ENCODE measurements at places on chromosomes 2 and 18.

- no peak for DNase-seq
These were observed 343.9 kb upstream of the ACVR2A start for GRCh38 chr2:147500819-147501395.

DNA sequence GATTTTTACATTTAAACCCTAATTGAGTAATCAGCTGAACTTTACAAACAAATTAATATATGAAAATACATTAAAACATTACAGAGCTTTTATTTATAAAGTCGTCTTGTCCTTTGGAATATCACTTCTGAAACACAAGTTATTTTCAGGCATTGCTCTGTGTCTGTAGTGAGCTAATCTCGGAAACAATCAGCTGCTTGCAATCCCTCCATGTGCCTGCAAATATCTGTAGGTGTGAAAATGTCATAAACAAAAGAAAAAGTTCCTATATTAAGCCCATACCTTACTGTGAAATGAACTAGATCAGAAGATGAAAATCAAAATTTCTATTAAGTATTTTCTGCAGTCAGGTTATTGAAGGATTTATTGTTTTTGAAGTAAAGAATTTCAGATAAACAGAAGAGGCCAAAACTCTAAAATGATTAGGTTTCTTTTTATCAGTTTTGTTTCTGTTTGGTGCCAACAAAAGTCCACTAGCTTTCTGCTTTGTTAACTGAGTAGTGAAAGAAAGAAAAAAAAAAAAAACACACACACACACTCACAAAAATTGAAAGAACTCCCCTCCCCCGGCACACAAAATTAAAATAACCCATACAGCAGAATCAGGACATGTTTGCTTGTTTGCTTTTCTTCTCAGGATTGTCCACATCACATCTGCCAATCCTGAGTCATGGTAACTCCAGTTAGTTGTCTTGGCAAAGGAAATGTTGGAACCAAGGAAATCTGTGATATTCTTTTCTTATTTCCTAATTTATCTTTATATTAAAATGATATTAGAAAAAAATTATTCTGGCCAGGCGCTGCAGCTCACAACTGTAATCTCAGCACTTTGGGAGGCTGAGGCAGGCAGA lies 627.0 kb upstream of the SLC39A10 start:
- no peak for DNase-seq

GRCh38 chr2:199602271-199602895 lies 144.6 kb upstream of the SATB2 start:
- peak; percentile 34 for DNase-seq

- DNase-seq = peak; percentile 72
These were observed 117.5 kb upstream of the CRIM1 start for GRCh38 chr2:36238106-36238505.

DNA sequence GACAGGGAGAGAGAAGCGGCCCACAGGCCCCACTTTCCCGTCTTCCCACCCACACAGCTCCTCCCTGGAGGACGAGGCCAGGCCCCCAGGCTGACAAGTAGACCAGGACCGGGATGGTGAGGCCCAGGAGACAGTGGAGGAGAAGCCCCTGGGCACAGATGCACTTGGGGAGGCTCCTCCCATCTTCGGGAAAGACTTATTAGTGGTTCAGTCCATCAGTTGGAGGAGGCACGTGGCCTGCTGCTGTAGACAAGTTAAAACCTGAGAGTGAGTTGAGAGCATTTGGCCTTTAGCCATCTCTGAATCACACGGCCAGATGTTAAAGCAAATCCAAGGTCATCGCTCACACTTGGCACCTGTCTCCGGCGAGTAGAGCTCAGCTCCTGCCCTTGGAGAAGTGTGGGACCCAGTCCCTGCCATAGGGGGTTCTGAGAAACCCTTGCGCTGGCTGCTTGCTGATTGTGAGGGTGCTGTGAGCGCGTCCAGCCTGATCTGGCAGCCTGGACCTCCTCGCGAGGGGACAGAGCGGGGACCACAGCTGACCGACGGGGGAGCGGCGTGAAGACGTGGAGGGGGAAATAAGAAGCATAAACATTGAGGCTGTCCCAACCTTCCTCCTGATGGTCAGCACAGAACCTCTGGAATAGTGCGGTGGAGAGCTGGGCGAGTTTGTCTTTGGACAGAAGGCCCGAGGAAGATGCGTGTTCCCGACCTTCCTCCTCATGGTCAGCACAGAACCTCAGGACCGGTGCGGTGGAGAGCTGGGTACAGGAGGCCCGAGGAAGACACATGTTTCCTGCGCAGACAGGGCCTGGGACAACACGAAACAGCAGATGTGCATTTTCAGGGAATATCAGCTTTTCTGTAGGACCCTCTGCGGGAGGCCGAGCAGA lies 24.7 kb upstream of the ALLC start:
- DNase-seq = peak; percentile 12

- DNase-seq = no peak
These were observed 84.7 kb downstream of the TNFRSF11A start for GRCh38 chr18:62409821-62410220.

GRCh38 chr2:44351088-44351487 lies 10.2 kb downstream of the PREPL start:
- DNase-seq = peak; percentile 89

DNA sequence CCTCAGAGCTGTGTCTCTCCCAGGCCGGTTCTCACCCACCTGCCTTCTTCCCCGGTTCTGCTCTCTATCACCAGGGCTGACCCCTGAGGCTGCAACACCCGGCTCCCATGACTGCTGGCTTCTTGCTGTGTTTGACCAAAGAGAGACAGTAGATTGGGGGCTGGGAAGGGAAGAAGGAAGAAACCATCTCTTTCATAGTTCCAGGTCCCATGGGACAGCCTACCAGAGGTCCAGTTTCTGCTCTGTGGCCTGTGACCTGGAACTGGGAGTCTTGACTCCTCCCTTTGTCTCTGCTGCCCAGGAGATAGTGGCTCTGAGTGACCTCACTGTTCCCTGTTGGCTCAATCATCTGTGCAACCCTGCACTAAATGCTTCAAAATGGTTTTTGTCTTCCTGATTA lies 38.1 kb downstream of the ALPK2 start:
- DNase-seq = no peak

- DNase-seq = no peak
These were observed 719.7 kb upstream of the ID2 start for GRCh38 chr2:7962161-7962560.

DNA sequence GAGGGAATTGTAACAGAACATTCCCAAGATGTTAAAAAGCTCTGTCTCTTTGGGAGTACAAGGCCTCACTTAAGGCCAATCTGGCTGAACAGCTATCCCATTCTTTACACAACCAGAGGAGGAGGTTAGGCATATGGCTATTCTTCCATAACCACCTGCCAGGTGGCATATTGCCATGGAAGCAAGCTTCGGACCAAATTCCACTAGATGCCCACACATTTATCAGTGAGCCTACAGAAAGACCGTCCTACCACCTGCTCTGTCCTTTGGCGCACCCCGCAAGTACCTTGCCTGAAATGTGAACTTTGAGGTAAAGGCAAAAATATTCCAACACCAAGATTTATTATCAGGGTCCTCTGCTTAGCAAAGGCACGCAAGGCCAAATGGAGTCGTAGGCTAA lies 519.9 kb upstream of the TNP1 start:
- no peak for DNase-seq

All from EH (cell line).